ENCODE measurements at places on chromosomes 11 and 22. TPM values are rescaled to one million over a fixed set of nuclear protein-coding genes. Genes with fewer than 3 reads are reported as not detected.

The BCO2 gene
- 46.2 TPM for total RNA-seq

The KCNQ1 gene
- 32.2 TPM for total RNA-seq

The LRRC32 gene
- 61.3 TPM for total RNA-seq

The APOL5 gene
- not detected for total RNA-seq

The RFPL1 gene
- total RNA-seq: not detected

The IGHMBP2 gene
- total RNA-seq: 10.6 TPM

The MYBPC3 gene
- total RNA-seq: 2,415 TPM

The MICAL3 gene
- 102 TPM for total RNA-seq

The SLC5A4 gene
- total RNA-seq: 0.79 TPM

The TMEM86A gene
- total RNA-seq: 6.1 TPM

The RASD2 gene
- 2.1 TPM for total RNA-seq

The RIBC2 gene
- total RNA-seq: not detected

The C11orf42 gene
- not detected for total RNA-seq

The MMP7 gene
- total RNA-seq: not detected

The SPI1 gene
- total RNA-seq: 5.1 TPM

The IGSF22 gene
- total RNA-seq: 0.51 TPM

The DGAT2 gene
- total RNA-seq: 12.3 TPM
